H1 (cell line): ENCODE measurements at places on chromosomes 12 and 14. TPM values are rescaled to one million over a fixed set of nuclear protein-coding genes. Genes with fewer than 3 reads are reported as not detected.

The TMEM63C gene
- total RNA-seq: 7.0 and 7.6 TPM in 2 replicates

GRCh38 chr12:126425264-126425663 lies 1360.0 kb downstream of the AACS start:
- DNase-seq: no peak

- DNase-seq: no peak
These were observed 10.2 kb upstream of the CPNE8 start for GRCh38 chr12:38915429-38916182.

The SCARB1 gene
- 57.1 and 58.0 TPM in 2 replicates for total RNA-seq

The ARHGAP9 gene
- 2.3 and 3.2 TPM in 2 replicates for total RNA-seq

- DNase-seq: no peak
These were observed 112.4 kb downstream of the PPP1R12A start for GRCh38 chr12:79822475-79822874.

DNA sequence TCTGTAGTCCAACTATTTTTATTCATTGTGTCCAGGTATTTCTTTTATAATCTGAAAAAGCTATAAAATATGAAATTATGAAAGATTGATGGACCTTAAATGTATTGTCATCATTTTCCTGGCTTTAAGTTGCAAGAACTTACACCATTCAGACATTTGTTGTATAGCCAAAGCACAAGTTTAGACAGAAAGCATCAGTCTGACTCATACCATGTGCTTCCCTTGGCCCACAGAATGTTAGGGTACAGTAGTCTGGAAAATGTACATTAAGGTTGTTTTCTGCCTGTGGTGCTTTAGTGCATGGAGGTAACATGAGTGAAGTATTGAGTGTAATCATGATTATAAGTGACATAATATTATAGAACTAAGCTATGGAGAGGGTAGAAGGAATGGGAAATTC lies 1002.5 kb downstream of the BCL11B start:
- DNase-seq: no peak

- no peak for DNase-seq
These were observed 160.3 kb upstream of the BMP4 start for GRCh38 chr14:54116972-54117371.

DNA sequence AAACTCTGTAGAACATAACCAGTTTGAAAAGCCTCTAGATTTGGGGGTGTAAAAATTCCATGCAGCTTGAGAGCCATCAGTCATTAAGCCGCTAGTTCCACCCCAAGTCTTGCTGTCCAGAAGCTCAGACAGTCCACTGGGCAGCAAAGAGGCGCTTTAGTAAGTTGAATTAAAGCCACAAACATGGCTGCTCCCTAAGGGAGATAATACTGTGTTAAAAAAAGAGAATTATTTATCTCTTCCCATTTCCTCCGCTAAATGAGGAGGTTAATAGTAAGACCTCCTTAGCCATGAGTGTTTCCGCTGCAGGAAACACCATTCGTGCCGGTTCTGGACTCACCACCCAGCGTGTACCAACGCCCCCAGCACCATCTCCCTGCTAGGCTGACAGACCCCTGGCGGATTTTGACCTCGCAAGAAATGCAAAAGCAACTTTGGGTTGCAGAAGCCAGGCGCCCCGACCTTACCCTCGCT lies 536 bp downstream of the TM7SF3 start:
- DNase-seq: no peak

DNA sequence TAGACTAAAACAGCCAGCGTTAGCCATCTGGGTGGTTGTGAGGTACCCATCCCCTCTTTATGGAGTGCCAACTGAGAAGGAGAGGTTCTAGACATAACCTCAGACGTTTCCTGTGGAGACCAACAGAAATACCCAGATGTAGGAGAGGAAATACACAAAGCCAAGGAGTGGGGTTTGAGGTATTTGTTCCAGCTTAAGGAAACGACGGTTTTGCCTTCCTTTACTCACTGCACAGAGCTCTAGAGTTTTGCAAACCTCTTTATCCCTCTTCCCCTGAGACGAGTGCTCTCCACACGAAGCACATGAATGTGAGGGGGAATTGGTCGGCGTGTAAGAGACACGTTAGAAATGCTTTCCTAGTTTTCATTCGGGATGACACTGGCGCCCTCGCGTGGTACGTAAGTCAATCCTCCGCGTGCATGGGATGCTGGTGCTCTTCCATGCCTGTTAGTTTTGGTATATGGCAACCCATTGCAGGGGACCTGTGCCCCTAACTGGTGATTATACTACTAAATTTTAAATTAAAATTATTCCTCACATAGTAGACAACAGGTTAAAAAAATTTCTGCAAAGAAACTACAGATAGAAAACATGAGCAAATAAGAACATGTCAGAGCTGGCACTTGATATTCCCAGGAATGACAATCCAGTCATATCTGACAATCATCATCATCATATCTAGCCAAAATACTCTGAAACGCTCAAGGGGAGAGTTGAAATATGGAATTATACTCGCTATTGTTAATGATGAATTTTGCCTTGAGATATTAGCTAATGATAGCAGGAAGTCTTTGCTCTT lies 121.7 kb downstream of the PPM1H start:
- DNase-seq: peak; percentile 57

GRCh38 chr12:59149995-59150642 lies 229.8 kb upstream of the LRIG3 start:
- no peak for DNase-seq

GRCh38 chr12:114631242-114631641 lies 52.7 kb downstream of the TBX3 start:
- DNase-seq: no peak

- no peak for DNase-seq
These were observed 78.3 kb downstream of the AACS start for GRCh38 chr12:125143491-125143890.

The TAS2R20 gene
- total RNA-seq: 0.54 and 0.71 TPM in 2 replicates

- no peak for DNase-seq
These were observed 1.6 kb downstream of the ANHX start for GRCh38 chr12:133233993-133234564.

The TCL1B gene
- total RNA-seq: 7.5 and 9.6 TPM in 2 replicates

DNA sequence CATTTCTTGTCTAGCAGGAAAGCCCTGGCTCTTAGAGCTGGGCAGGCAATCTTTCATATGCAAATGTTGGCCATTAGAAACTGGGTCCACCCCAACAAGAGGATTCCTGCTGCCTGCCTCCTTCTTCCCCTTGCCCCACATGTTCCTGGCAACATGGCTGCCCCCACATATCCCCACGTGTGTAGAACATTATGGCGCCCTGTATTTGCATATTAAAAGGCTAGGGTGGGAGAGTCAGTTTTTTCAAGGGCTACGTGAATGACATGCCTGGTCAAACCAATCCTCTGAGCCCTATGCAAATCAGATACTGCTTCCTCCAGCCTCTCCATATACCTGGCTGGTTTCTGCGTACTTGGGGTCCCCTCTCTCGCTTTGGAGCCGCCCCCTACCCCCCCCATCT lies 514.0 kb downstream of the FUT8 start:
- peak; percentile 15 for DNase-seq

DNA sequence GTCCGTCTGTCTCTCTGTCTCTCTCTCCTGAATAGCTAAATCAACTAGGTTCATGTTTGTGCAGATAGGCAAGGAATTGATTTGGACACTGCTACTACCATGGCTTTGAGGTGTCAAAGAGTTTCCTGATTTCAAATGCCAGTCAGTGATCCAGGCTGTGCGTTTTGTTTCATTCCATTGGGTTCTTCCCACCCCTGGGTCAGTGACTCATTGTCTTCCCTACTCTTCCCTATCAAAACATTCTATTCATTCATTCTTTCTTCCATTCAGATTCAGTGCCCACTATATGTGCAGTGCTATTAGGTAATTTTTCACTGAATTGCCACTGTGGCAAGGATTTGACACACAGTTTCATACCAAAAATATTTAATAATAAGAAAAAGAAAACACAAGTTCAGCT lies 50.4 kb downstream of the RPH3A start:
- no peak for DNase-seq

DNA sequence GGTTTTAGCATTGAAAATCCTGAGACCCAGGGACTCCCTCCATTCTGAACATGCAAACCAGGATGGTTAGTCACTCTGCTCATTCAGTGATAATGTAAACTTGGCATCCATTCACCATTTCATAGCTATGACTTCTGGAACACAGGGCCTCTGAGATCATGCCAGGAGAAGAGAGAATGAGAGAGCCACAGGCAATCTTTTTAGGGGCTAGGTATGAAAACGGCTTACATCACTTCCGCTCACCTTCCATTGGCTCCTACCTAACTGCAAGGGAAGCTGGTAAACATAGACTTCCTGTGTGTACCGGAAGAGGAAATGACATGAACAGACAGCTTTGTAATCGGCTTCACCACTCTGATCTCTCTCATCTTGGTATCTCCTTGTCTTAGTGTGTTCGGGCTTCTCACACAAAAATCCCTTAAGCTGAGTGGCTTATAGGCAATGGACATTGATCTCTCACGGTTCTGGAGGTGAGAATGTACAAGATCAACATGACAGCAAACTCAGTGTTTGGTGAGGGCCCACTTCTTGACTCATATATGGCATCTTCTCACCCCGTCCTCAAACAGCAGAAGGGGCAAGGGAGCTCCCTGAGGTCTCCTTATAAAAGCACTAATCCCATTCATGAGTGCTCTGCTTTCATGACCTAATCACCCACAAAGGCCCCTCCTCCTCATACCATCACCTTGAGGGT lies 465.9 kb upstream of the TBX3 start:
- no peak for DNase-seq

The SINHCAF gene
- 536 and 576 TPM in 2 replicates for total RNA-seq

The RASSF9 gene
- total RNA-seq: 0.25 and 0.39 TPM in 2 replicates

DNA sequence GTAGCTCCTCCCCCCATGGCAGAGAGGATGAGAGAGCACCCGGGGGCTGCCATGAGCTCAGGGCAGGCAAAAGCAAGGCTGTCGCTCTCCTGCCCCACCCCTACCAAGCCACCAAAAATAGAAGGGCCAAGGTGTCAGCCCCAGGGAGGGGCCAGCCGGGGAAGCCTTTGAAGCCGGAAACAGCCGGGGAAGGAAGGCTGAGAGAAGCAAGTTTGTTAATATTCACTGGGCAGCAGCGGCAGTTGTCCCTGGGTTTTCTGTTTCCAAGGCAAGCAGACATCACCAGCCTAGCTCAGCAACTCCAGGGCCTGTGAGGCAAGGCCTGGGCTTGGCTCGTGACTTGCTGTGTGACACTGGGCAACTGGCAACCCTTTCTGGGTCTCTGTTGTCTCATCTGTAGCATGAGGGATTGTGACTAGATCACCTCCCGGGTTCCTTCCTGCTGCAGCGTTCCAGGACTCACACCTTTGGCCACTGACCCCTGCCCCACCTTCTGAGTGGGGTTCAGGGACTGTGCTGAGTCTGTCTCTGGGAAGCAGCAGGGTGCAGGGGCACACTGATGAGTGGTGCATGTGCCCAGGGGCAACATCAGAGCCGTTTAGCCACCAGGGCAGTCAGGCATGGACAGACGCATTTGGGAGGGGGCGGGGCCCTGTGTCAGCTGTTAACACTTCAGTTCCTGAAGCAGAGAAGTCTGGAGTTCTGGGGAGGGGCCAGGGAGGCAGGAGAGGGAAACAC lies 24.3 kb downstream of the SYNDIG1L start:
- no peak for DNase-seq

DNA sequence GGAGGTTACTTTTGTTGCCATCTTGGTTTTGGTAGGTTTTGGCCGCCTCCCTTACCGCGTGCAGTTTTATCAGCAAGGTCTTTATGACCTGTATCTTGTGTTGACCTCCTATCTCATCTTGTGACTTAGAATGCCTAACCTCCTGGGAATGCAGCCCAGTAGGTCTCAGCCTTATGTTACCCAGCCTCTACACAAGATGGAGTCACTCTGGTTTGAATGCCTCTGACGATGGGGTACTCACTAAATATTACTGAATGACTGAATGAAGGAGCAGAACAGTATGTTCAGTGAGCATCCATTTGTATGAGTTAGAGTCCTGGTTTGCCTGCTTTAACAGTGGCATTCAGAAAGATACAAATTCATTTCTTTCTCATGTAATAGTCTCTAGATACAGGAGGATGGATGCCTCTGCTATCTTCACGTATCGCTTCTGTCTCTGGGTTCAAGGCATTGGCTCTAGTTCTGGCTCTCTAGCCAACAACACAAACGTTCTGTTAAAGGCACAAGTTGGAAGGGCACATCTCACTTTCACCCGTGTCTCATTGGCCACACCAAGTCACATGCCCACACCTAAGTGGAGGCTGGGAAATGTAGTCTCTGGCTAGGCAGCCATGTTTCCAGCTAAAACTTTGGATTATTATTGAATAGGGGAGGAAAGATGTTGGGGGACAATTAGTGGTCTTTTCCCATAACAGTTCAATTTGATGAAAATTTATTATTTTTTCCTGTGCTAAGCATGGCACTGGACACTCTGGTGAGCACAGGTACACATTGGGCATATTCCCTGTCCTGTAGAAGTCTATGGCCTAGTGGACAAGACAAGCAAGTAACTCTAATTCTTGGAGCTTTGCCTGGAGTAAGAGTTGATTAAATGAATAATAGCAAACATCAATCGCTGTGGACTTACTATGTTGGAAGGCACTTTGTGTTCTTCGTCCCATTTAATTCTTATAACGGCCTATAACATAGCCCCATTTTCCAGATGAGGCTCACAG lies 75.2 kb upstream of the RPH3A start:
- peak; percentile 60 for DNase-seq
